Activated CD4-positive, CD25-positive, alpha-beta regulatory T cell (primary cell): ENCODE measurements at places on chromosomes 11 and 22.

- no peak for DNase-seq
Measured at GRCh38 chr11:10660323-10660722, 33.2 kb downstream of the IRAG1 start.

DNA sequence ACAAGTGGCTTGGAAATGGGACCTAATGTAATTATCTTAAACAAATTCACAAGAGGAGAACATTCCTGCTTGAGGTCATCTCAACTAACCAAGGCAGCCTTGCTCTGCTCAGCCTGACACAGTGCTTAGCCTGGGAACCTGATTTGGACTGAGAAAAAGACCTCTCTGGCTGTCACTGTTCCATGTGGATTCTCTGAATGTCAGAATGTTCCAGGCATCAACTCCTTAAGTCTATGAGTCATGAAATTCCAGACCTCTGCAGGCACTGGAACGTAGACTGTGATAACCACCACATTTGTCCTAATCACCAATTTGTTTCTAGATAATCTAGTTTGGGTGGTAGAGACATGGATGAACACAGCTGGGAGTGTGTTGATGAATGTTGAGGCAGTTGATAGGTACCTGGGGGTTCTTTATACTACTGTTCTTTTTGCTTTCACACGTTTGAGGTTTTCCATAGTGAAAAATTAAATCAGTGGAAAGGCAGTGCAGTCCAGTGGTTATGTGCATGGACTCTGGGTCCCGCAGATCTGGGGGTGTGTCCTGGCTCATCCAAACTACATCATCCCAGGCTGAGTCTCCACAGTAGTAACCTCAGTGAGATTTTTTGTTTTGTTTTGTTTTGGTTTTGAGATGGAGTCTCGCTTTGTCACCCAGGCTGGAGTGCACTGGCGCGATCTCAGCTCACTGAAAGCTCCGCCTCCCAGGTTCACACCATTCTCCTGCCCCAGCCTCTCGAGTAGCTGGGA is 269.6 kb downstream of the MN1 start:
- DNase-seq, result no peak

GRCh38 chr22:24171822-24172221 is 9.5 kb upstream of the SUSD2 start:
- DNase-seq, result no peak

- DNase-seq, result no peak
Measured at GRCh38 chr11:47946682-47947559, 33.4 kb upstream of the PTPRJ start.

DNA sequence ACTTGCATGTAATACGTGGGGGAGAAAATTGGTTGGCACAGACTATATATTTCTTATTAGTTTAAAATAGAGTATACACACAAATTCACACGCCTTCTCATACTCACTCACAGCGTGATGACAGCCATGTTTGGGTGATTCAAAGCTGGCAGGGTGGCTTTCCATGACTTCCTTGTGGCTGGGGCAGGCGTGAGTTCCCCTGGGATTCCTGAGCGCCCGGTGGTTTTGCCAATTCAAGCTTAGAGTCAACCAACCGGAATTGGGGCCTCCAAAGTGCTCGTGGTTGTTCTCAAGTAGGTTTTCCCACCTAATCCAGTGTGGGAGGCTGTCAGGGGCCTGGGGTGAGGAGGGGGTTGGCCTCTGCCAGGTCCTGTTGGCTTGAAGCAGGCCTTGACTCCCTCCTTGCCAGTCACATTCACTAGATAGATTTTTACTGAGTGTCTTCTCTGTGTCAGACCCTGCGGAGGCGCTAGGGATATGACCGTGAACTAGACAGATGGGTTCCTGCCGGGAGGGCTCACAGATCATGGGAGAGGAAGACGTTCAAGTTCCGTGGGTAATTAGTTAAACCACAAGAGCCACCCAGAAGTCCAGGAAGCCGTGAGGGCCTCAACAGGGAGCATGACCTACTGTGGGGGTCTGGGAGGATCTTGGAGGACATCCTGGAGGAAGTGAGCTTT is 11.5 kb downstream of the PKNOX2 start:
- DNase-seq, result no peak

GRCh38 chr11:85768473-85769146 is 42.3 kb downstream of the SYTL2 start:
- DNase-seq, result no peak

- no peak for DNase-seq
Measured at GRCh38 chr11:117019871-117020270, 78.4 kb downstream of the SIK3 start.
